ENCODE measurements at places on chromosomes 6 and 20.

DNA sequence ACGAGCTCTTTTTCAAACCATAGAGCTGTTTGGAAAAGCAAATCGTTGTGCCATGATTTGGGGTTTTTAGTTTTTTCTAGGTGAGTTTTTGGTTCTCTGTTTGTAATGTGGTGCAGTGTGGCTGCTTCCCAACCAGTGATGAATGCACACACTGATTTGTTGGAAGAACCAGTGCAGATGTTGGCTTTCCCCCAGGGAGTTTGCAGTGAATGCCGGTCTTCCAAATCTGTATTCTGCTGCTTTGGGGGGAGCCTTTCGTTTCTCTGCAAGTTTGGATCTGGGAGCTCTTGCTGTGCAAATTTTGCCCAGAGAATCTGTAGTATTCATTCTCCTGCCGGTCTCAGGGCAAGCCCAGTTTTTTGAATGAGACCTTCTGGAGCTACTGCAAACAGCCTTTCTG lies 14.5 kb downstream of the HECA start:
- DNase-seq: no peak

GRCh38 chr6:34726055-34726454 lies 29.5 kb upstream of the ILRUN start:
- no peak for DNase-seq

DNA sequence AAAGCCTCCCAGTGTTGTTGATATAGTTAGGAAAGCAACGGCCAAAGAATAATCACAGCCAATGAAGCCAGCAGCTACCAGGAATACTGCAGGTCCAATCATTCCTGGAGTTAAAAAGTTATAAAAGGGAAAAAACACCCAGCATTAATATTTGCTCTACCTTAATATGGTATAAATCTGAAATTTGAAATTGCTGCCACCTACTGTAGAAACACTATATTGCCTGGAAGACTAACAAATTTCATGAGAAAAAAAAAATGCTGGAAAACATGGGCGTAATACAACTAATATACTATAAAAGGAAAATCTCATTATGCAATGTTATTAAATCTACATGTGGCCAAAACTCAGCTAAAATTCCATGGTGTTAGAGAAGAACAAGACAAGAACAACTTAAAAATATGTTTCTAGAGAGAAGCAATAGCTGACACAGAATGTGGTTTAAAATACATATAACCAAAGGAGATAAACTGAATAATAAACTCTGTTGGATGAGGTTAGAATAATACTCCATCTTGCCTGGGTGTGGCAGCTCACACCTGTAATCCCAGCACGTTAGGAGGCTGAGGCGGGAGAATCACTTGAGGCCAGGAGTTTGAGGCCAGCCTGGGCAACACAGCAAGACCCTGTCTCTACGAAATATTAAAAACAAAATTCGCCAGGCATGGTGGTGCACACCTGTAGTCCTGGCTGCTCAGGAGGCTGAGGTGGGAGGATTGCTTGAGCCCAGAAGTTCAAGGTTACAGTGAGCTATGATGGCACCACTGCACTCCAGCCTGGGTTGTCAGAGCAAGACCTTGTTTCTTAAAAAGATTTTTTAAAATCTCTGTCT lies 43.1 kb downstream of the SLC17A5 start:
- DNase-seq: no peak

DNA sequence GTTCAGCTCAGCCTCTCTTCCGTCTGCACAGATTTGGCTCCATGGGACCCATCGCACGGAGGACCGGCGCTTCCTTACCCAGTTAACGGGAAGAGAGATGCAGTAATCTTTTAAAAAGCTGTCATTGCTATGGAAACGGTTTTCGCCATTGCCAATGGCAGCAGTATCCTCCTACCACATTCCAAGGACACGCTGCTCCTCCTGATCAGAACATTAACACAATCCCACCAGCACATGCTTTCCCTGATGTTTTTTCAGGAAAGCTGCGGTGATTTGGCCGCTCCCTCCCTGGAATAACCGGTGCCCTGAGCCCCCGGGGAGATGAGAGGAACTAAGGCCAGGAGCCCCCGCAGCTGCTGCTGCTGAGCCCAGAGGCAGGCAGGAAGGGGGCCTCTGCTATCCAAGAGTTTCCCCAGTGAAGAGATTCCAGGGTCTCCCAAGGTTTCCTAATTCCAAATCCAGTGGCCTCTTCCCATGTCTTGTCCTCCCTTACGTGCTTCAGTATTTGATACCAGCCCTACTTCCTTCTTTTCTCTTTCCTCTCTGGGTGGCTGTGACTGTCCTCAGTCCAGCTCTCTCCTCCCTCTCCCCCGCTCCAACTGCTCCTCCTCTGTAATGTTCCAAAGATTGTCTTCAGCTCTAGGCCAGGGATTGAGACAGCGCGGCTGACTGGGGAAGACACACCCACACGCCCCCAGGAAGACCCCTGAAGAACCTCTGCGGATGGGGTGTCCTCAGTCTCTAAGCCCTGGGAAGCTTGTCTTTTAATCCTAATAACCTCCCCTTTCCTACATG lies 2.6 kb downstream of the BNIP5 start:
- DNase-seq: no peak

- no peak for DNase-seq
Measured at GRCh38 chr6:157325069-157325805, 1.9 kb upstream of the TMEM242 start.

Measured in stimulated activated CD4-positive, alpha-beta T cell treated with anti-CD3 and anti-CD28 coated beads, Interleukin-12 subunit alpha, Interleukin-12 subunit beta, amount 100 ng/mL, for 48 hours (primary cell).